OCI-M1 (cell line): ENCODE measurements at places on chromosomes 4 and X.
A peak's percentile ranks its signal among the peaks of the same experiment; 100 is the strongest.

GRCh38 chrX:66163849-66164411 lies at the start of gene HEPH:
HEPH (plus strand) TSS chrX:66164247; CDS start chrX:66170571, 6,324 bp downstream.
- peak; percentile 92 for DNase-seq

DNA sequence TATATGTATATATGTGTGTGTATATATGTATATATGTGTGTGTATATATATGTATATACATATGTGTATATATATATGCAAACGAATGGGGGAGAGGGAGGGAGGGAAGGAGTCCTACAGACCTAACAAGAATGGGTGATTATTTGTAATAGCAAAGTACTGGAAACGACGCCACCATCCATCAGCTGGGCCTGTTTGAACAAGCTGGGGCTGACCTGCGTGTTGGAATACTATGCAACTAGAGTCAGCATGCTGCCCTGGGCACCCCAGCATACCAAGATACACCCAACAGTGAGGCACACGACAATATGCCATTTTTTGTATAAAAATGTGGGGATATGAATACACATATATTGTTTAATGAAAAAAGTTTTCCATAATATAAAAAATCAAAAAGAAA lies 21.6 kb upstream of the CCNQ start:
- no peak for DNase-seq

- DNase-seq = no peak
Measured at GRCh38 chr4:82381235-82381634, 7.4 kb upstream of the HNRNPD start.

DNA sequence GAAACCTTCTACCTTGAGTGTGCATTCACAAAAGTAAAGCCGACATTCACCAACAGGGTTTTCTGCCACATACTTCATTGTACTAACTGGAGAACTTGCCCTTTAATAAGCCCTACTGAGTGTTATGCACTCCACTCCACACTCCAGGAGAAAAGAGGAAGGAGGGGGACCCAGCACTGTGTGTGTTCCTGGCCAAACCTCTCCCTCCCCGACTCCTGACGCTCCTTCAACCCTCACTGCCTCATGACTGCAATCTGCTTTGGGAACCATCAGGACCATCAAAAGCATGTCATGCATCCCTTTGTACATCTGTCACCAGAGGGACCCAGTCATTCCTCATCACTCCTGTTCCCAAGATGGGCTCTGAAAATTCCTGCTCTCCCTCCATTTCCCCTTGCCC lies 143.7 kb downstream of the RASL11B start:
- no peak for DNase-seq

DNA sequence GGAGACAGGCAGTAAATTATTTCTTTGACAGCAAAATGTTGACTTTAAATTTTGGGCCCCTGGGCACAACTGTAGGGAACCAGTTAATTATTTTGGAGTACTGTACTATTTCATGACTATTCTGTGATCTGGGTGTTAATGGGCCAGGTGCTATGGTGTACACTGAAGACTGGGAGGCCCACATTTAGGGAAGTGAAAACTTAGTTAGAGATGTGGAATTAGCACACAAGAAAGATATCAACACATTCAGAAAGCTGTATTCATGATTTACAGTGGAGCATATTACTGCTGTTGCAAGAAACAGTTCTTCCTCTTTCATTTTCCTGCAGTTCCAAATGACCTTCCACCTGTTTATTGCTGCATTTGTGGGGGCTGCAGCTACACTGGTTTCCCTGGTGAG lies 12.4 kb downstream of the PLP1 start:
- DNase-seq = no peak

- DNase-seq = no peak
Measured at GRCh38 chr4:115028682-115029410, 84.6 kb downstream of the NDST4 start.

- DNase-seq = no peak
Measured at GRCh38 chrX:120660637-120661036, 30.8 kb upstream of the C1GALT1C1 start.

DNA sequence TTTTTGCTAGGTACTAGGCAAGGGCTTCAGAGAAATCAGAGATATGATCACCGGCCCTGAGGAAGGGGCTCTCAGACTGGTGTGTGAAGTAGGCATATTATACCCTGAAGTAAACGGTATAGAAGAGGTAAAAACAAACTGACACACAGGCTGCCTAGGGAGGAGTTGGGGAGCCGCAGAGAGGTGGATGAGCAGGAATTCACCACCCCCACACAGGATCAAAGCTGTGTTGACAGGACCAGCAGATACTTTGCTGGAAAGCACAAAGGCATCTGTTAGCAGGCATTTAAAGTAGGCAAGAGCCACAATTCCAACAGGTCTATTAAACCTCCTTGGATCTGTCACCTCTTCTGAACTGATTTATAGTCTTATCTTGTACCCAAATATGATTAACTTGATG lies 71.8 kb upstream of the GPR34 start:
- no peak for DNase-seq

- DNase-seq = no peak
Measured at GRCh38 chr4:184906480-184907097, 80.8 kb upstream of the ACSL1 start.

GRCh38 chr4:82780752-82781231 lies 17.8 kb downstream of the SCD5 start:
- peak; percentile 54 for DNase-seq

GRCh38 chr4:84995386-84995785 lies 28.9 kb upstream of the WDFY3 start:
- DNase-seq = no peak

- no peak for DNase-seq
Measured at GRCh38 chr4:1900087-1900433, 28.9 kb downstream of the NSD2 start.

DNA sequence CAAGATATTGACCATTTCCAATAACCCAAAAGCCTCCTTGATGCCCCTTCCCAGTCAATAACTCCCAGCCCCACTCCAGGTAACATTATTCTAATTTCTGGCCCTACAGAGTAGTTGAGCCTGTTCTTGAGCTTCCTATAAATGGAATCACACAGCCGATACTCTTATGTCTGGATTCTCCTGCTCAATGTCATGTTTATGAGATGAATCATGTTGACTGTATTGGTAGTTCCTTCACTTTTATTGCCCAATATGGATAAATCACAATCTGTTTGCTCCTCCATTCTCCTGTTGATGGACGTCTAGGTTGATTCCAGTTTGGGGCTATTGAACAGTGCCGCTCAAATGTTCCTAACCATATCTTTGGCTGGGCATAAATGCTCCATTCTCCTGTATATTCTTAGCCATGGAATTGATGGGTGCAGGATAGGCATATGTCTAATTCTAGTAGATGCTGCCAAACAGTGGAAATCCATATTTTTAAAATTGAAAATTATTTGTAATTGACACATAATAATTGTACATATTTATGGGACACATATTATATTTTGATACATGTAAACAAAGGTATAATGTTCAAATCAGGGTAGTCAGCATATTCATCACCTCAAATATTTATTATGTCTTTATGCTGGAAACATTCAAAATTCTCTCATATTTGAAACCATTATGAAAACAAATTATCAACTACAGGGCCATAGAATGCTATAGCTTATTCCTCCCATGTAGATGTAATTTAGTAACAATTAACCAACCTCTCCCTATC lies 40.5 kb upstream of the SLC2A9 start:
- DNase-seq = no peak

DNA sequence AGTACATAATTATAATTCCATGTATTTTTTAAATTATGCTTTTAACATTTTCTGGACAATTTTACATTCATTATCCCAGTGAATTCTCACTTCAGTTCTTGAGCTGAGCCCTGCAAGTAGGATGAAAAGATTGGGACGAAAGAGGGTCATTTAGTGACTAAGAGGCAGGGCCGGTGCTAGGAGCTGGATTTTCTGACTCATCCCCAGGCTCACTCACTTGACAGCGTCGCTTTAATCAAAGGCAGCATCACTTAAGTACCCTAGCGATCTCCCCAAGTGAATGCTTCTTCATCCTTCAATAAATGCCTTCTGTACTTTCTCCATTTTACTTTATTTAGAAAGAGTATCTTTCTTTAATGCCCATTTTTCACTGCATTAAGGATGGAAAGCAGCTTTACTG lies 263.6 kb downstream of the HS3ST1 start:
- no peak for DNase-seq

GRCh38 chrX:112941209-112941837 lies 100.7 kb upstream of the AMOT start:
- DNase-seq = peak; percentile 24

- no peak for DNase-seq
Measured at GRCh38 chr4:125681240-125681639, 366.5 kb downstream of the FAT4 start.
